ENCODE measurements at places on chromosomes 4 and X. TPM values are rescaled to one million over a fixed set of nuclear protein-coding genes. Genes with fewer than 3 reads are reported as not detected.

- DNase-seq, result no peak
- H3K27me3 ChIP-seq, result no peaks in the 10 kb centered on the region
- no peaks in the 10 kb centered on the region for H3K36me3 ChIP-seq
- peaks cover 10% of the 10 kb centered on the region for H3K4me1 ChIP-seq
- H3K4me3 ChIP-seq, result peak overlapping the region; percentile 93
Observed at GRCh38 chrX:80807606-80807991, 2.1 kb downstream of the BRWD3 start.

GRCh38 chrX:70769659-70770227 is 138.8 kb downstream of the TEX11 start:
- no peaks in the 10 kb centered on the region for H3K36me3 ChIP-seq
- H3K4me3 ChIP-seq, result no peak overlapping the region
- H3K4me1 ChIP-seq, result no peaks in the 10 kb centered on the region
- H3K27ac ChIP-seq, result no peak overlapping the region
- no peak for DNase-seq

DNA sequence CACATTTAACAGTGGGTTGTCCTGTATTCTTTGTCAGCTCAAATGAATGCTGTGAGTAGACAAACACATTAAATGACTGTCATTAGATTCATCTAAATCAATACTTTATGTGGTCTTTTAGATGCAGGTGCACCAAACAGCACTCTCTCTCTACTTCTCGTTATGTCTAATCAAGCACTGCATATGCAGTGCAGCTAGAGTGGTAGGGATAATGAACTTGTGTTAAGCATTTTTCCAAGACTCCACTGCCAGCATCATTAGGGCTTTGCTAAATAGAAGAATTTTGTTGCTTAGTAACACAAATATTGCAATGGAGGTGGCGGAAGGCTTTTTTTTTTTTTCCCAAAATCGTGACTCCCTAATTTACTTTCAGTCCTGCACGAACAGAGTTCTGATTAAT is 447.0 kb upstream of the GALNT7 start:
- H3K27me3 ChIP-seq, result no peaks in the 10 kb centered on the region
- no peak overlapping the region for H3K27ac ChIP-seq
- H3K36me3 ChIP-seq, result peaks cover 6% of the 10 kb centered on the region
- DNase-seq, result no peak

Gene SPON2
- total RNA-seq, result 1.5 TPM

- no peak for DNase-seq
- H3K27me3 ChIP-seq, result no peaks in the 10 kb centered on the region
- H3K4me1 ChIP-seq, result no peaks in the 10 kb centered on the region
- H3K4me3 ChIP-seq, result no peak overlapping the region
- H3K36me3 ChIP-seq, result peaks cover 24% of the 10 kb centered on the region
Observed at GRCh38 chr4:83381173-83381572, 46.5 kb upstream of the HPSE start.

DNA sequence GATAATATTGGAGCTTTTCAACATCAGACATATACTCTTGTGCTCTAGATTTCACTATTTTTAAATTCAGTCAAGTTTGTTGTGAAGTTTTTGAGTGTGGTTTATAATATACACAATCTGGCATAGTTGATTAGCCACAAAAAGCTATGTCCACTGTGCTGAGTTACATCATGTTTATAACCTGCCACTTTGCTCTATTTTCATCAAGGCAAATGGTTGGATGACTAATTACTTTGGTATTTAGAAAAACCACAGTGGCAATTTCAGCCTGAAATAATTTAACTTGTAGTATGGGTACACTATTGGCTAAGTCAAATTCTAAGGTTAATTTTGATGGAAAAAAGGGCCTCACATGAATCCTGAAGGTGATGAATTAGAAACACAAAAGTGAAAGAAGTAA is 262.6 kb downstream of the C4orf33 start:
- no peak for DNase-seq
- no peaks in the 10 kb centered on the region for H3K4me1 ChIP-seq
- H3K27ac ChIP-seq, result no peak overlapping the region
- no peaks in the 10 kb centered on the region for H3K36me3 ChIP-seq
- no peak overlapping the region for H3K4me3 ChIP-seq

Gene LRPAP1
- 118 TPM for total RNA-seq

DNA sequence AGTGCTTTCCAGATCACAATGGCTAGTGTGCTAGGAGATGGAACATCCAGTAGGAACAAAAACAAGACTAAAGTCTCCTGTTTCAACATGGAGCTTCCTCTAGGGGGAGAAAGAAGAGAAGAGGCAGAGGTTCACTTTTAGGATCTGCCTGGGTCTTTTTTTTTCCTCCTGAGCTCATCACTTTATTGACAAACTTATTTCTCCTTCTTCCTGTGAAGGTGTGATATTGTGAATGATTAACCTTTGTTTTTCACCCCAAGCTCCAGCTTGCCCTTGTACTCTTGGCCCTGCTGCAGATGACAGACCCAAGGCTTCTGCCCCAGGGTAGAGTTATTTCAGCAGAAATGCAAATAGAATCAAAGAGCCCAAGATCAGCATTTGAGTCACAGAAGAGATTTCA is 13.5 kb downstream of the PAGE4 start:
- DNase-seq, result no peak
- no peak overlapping the region for H3K4me3 ChIP-seq
- peaks cover 8% of the 10 kb centered on the region for H3K27me3 ChIP-seq
- no peaks in the 10 kb centered on the region for H3K36me3 ChIP-seq

GRCh38 chr4:18021470-18021719 is 160 bp downstream of the LCORL start:
- peaks cover 3% of the 10 kb centered on the region for H3K27me3 ChIP-seq
- H3K4me1 ChIP-seq, result peaks cover 15% of the 10 kb centered on the region
- no peak for DNase-seq
- H3K36me3 ChIP-seq, result no peaks in the 10 kb centered on the region
- peak overlapping the region; percentile 91 for H3K4me3 ChIP-seq
- peak overlapping the region; percentile 68 for H3K27ac ChIP-seq

GRCh38 chr4:44916411-44916810 is 190.1 kb upstream of the GNPDA2 start:
- no peak overlapping the region for H3K4me3 ChIP-seq
- H3K36me3 ChIP-seq, result no peaks in the 10 kb centered on the region
- H3K4me1 ChIP-seq, result no peaks in the 10 kb centered on the region
- H3K27me3 ChIP-seq, result no peaks in the 10 kb centered on the region
- no peak overlapping the region for H3K27ac ChIP-seq
- no peak for DNase-seq

- H3K4me1 ChIP-seq, result no peaks in the 10 kb centered on the region
- H3K36me3 ChIP-seq, result no peaks in the 10 kb centered on the region
- no peak overlapping the region for H3K27ac ChIP-seq
- no peak overlapping the region for H3K4me3 ChIP-seq
- no peaks in the 10 kb centered on the region for H3K27me3 ChIP-seq
- no peak for DNase-seq
Observed at GRCh38 chr4:160562661-160563060, 1459.8 kb downstream of the RAPGEF2 start.

Measured in natural killer cell treated with Interleukin-12 subunit alpha and Interleukin-12 subunit beta and Interleukin-15 and Interleukin-18, amount 100 ng/mL, for 72 hours (primary cell).